ENCODE measurements at places on chromosomes 2 and 18. TPM values are rescaled to one million over a fixed set of nuclear protein-coding genes. Genes with fewer than 3 reads are reported as not detected.

OBSL1 gene
- total RNA-seq, result 40.7 TPM

SLC5A7 gene
- total RNA-seq, result 0.05 TPM

CROCC2 gene
- total RNA-seq, result not detected

NRP2 gene
- total RNA-seq, result 93.5 TPM

ZSWIM2 gene
- total RNA-seq, result not detected

HOXD13 gene
- not detected for total RNA-seq

ACKR3 gene
- total RNA-seq, result 132 TPM

C1QL2 gene
- total RNA-seq, result not detected

SERPINB13 gene
- not detected for total RNA-seq

TTLL4 gene
- total RNA-seq, result 14.6 TPM

PROC gene
- not detected for total RNA-seq

KCNK3 gene
- total RNA-seq, result 24.4 TPM

RNF125 gene
- total RNA-seq, result 3.7 TPM

PKP4 gene
- total RNA-seq, result 56.5 TPM

TBR1 gene
- total RNA-seq, result not detected

RESP18 gene
- not detected for total RNA-seq

CLIP4 gene
- 31.9 TPM for total RNA-seq

ZBTB7C gene
- 14.8 TPM for total RNA-seq

SH2D6 gene
- total RNA-seq, result not detected

IL1R2 gene
- total RNA-seq, result 16.3 TPM

SLC38A11 gene
- 1.3 TPM for total RNA-seq

NDUFAF7 gene
- 13.9 TPM for total RNA-seq

CFAP210 gene
- total RNA-seq, result not detected

HADHB gene
- total RNA-seq, result 125 TPM

MYCN gene
- 0.88 TPM for total RNA-seq

TXNL1 gene
- 55.1 TPM for total RNA-seq

PARD3B gene
- total RNA-seq, result 48.1 TPM

COX5B gene
- total RNA-seq, result 174 TPM

SERPINB7 gene
- total RNA-seq, result not detected

CYP26B1 gene
- 5.0 TPM for total RNA-seq

ECEL1 gene
- total RNA-seq, result 0.52 TPM

RGPD3 gene
- total RNA-seq, result not detected

IL36G gene
- total RNA-seq, result not detected

ANKRD30B gene
- not detected for total RNA-seq

MTA3 gene
- 30.3 TPM for total RNA-seq

CFAP65 gene
- total RNA-seq, result not detected

C2orf68 gene
- 15.8 TPM for total RNA-seq

ZNF385B gene
- 6.2 TPM for total RNA-seq
